Heart left ventricle (tissue), 16 donors: ENCODE measurements at places on chromosomes 2 and 18. TPM values are rescaled to one million over a fixed set of nuclear protein-coding genes. Genes with fewer than 3 reads are reported as not detected.

The GALR1 gene
- 0.04 TPM for total RNA-seq

The GKN2 gene
- not detected for total RNA-seq

The SEPTIN2 gene
- 122 TPM for total RNA-seq

The BOLL gene
- total RNA-seq = not detected

DNA sequence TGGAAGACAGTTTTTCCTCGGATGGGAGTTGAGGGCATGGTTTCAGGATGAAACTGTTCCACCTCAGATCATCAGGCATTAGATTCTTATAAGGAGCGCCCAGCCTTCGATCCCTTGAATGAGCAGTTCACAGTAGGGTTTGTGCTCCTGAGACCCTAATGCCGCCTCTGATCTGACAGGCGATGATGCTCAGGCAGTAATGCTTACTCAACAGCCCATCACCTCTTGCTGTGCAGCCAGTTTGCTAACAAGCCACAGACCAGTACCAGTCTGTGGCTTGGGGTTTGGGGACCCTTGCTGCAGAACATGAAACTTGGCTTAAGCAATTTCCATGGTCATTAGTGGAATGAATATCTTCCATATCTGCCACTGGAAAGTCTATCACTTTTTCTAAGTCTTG, 56.4 kb downstream of the GORASP2 start:
- no peak for DNase-seq

- DNase-seq = no peak
Observed at GRCh38 chr2:40579247-40579646, 127.4 kb upstream of the SLC8A1 start.

DNA sequence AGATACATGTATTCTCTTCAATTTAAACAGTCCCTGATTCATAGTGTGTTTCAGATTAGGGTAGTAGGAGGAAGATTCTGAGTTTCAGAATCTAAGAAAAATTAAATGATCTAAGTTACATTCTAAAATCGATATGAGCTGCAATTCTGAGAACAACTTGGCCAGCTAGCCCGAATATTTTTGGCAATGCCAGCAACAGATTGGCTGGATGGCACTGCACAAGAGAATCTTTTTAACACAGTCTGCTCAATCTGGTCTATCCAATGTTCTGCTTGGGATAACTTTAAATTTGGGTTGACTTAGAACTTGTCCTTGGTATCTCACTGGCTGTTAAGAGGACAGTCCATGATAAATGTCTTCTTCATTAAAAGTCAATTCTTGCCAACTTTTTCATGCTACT, 853.9 kb downstream of the NRXN1 start:
- DNase-seq = no peak

GRCh38 chr2:96527286-96528005, 9.1 kb upstream of the ARID5A start:
- DNase-seq = peak; percentile 61

- DNase-seq = no peak
Observed at GRCh38 chr2:39948016-39948719, 169.1 kb upstream of the THUMPD2 start.

- DNase-seq = no peak
Observed at GRCh38 chr18:77334876-77335275, 85.2 kb downstream of the GALR1 start.

GRCh38 chr2:236691799-236692167, 122.2 kb downstream of the ACKR3 start:
- DNase-seq = peak; percentile 28
